ENCODE measurements at places on chromosomes 6 and 20.

- DNase-seq, result peak; percentile 33
Measured at GRCh38 chr6:90078513-90079289, 184.4 kb downstream of the GJA10 start.

GRCh38 chr6:168416531-168416930, 24.5 kb upstream of the SMOC2 start:
- DNase-seq, result no peak

GRCh38 chr20:49288784-49289696, 11.2 kb upstream of the ZNFX1 start:
- no peak for DNase-seq

DNA sequence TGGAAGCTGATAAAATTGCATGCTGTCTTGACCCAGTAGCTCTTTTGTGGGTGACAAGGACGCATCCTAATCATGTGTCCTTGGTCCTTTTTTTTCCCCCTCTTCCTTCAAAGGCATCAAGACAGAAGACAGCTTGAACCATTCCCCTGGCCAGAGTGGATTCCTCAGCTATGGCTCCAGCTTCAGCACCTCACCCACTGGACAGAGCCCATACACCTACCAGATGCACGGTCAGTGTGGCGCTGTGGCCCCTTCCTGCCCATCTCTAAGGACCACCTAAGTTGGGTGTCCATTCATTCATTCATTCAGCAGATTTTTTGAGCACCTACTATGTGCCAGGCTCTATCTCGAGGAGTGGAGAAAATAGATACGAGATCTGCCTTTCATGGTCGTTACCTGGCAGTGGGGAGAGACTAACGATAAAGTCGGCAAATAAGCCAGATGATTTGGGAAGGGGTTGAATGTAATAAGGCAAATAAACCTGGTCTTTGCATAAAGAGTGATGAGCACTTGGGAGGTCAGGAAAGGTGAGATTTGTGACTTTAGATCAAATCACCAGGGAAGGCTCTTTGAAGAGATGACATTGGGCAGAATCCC, 121.5 kb downstream of the EYA2 start:
- no peak for DNase-seq

DNA sequence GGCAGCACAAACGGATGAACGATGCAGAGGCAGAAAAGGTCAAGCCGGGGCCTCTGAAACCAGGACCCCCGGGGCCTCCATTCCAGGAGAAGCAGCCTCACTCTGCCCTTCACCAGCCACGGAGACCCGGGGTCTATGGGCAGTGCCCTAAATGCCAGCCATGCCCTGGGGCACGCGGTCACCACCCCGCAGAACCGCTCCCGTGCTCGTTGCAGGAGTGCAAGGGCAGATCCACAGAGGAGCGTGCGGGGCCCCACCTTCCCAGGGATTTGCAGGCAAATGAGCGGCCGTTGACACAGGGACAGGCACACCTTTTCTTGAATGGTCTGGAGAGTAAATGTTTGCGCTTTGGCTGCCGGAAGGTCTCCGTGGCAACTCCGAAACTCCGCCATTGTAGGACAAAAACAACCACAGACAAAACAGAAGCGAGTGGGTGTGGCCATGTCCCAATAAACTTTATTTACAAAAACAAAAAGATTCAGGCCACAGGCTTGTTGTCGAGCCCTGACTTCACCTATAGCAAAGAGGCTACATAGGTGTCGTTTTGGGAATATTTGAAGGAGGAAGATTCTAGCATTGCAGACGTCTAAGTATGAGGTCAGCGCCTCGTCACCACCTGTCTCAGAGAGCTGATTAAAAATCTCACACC, 163.3 kb downstream of the TAF4 start:
- no peak for DNase-seq

GRCh38 chr6:138593124-138593877, 94.0 kb upstream of the NHSL1 start:
- peak; percentile 98 for DNase-seq

GRCh38 chr6:13434777-13435176, 52.6 kb downstream of the GFOD1 start:
- DNase-seq, result no peak

Data from astrocyte of the spinal cord (primary cell).